ENCODE measurements at places on chromosomes 13 and 19.
A peak's percentile ranks its signal among the peaks of the same experiment; 100 is the strongest.

- no peak for DNase-seq
Measured at GRCh38 chr19:11989112-11989456, 24.2 kb downstream of the ZNF763 start.

GRCh38 chr19:12886651-12886968, 391 bp downstream of the KLF1 start:
- DNase-seq = no peak

DNA sequence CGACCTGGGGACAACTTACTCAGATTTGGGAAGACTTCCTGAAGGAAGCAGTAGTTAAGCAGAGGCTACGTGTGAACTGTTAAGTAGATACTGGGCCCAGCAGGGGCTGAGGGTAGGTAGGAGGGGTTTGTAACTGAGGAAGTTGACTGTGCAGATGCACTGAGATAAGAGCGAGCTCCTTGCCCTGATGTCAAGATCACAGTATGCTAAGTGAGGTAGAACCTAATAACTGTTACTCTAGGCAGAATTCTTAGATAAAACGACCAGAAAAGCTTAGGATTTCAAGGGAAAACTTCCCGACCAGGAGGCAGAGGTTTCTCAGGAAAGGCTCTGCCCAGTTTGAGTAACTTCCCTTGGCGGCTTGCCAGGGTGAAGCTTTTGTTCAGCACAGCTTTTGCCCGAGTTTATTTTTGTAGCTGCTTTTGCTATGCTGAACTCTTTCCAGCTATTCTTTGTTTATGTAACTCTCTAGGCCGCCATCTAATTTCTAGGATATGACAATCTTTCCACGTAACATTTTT, 632.1 kb downstream of the DIAPH3 start:
- DNase-seq = peak; percentile 2

- DNase-seq = no peak
Measured at GRCh38 chr19:7442423-7442822, 46.4 kb downstream of the PEX11G start.

DNA sequence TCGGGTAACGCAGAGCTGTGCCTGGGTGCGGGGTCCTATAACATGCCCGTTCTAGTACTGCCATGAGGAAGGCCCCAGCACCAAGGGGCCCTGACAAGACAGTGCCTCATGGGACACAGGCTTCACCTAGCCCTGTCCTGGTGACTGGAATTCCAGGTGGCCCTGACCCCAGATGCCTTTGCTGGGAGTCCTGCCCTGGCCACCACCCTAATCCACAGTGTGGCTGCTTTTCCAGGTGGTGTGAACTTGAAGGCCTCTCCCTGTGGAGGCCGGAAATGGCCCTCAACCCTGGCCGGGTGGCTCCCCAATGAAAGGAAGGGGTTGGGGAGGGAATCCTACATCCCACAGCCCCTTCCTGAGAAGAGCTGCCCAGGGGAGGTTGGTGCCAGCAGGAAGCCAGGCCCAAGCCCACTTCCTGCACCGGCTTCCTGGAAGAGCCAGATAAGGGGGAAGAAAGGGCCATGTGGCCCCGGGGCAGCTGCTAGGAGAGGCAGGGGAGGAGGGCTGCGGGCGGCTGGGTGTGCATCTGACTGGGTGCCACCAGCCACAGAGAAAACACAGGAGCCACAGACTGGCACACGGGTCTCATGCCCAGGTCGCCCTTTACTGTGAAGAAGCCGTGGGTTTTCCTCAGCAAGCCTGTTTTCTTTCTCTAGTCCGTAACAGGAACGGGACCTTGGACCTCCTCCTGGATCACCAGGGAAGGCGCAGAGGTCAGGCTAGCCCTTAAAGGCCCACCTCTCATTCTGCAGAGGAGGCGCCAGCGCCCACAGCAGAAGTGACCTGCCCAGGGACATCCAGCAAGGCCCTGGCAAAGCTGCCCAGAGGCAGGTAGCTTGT, 4.7 kb downstream of the LSM4 start:
- peak; percentile 73 for DNase-seq

- DNase-seq = no peak
Measured at GRCh38 chr13:100515410-100515800, 73.2 kb downstream of the GGACT start.

- DNase-seq = no peak
Measured at GRCh38 chr13:68667863-68668262, 1437.7 kb upstream of the PCDH9 start.

DNA sequence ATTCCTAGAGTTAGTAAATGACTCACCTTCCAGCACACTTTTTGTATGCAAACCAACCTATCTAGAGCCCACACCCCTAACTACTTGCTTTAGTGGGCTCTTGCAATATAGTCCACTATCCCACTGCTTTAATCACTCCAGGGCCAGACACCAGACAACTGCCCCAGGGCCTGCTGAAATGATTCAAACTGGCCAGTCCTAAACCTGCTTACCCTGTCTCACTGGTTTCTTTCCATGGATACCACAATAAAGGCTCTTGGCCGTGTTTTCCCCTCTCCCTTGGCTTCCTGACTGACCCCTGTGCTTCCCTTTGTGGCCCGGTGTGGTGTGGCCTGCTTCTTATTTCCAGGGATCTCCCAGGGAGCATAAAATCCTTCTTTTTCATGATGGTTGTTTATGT, 14.6 kb downstream of the HS6ST3 start:
- DNase-seq = no peak
